ENCODE measurements at places on chromosomes 4 and X.

DNA sequence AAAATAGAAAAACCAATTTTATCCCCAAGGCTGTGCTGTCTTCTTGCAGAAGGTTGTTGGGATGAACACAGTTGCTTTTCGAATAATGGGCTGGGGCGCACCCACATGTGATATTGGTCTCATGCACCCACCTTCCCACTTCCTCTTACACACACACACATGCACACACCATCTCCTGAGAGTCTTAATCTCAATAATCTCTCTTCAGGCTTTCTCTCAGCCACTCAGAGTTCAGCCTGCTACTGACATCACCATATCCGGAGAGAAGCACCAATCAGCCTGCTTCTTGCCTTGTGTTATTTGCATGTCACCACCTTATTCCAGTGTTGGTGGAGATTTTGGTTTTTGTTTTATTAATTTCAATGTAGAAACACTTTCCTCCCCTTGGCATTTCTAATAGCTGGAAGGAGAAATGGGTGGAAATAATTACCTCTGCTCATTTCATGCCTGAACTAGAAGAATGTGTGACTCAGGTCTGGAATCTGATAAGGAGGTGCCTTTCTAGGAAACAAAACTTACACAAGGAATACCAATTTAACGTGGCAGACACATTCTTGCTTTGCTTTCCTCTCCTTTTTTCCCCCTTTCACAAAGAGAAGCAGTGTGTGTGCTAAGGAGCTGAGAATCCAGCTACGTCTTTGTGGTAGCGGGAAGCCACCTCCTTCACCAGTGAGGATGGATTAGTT, 400.2 kb downstream of the MID1IP1 start:
- peak; percentile 56 for DNase-seq
- H3K4me3 ChIP-seq, result no peak overlapping the region
- no peaks in the 10 kb centered on the region for H3K27me3 ChIP-seq

DNA sequence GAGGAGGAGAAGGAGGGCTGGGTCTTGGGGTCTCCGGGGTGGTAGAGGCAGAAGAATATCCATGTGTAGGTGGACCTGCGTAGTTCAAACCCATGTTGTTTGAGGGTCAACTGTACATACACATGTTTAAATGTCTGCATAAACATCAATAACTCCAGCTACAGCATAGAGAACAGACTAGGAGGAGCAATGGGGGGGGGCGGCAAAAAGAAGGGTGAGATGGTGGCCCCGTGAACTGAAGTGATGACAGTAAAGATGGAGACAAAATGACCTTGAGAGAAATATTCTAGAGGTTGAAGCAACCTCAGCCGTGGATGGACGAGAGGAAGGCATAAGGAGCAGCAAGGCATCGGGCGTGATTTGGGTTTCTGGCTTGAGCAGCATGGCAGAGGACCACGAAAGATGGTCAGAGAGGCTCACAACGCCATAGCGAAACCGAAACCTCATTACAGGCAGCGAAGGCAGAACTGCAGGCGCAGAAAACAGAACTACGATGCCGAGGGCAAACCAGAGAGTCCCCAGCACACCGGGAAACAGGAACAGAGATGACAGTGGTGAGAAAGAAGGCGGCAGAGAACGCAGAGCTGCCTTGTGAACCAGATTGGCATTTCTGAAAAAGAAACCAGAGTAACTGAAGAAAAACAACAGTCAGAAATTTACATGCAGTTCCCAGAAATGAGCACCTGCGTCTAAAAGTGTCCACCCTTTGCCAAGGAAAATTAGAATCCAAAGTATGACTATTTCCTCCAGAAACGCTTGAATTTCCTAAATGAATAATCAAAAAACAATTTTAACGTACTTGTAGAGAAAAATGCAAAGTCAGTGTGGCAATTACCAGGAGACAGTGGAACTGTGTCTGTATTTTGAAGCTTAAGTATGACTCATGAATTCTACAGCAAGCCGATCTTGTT, 50.3 kb upstream of the ENPP6 start:
- H3K27ac ChIP-seq, result peak overlapping the region; percentile 96
- H3K36me3 ChIP-seq, result no peaks in the 10 kb centered on the region
- peaks cover 57% of the 10 kb centered on the region for H3K4me1 ChIP-seq
- no peaks in the 10 kb centered on the region for H3K27me3 ChIP-seq

GRCh38 chr4:74583757-74584156, 138.8 kb downstream of the AREG start:
- H3K27ac ChIP-seq, result no peak overlapping the region
- no peaks in the 10 kb centered on the region for H3K27me3 ChIP-seq
- DNase-seq, result no peak
- no peaks in the 10 kb centered on the region for H3K36me3 ChIP-seq
- no peak overlapping the region for H3K4me3 ChIP-seq
- H3K4me1 ChIP-seq, result no peaks in the 10 kb centered on the region

DNA sequence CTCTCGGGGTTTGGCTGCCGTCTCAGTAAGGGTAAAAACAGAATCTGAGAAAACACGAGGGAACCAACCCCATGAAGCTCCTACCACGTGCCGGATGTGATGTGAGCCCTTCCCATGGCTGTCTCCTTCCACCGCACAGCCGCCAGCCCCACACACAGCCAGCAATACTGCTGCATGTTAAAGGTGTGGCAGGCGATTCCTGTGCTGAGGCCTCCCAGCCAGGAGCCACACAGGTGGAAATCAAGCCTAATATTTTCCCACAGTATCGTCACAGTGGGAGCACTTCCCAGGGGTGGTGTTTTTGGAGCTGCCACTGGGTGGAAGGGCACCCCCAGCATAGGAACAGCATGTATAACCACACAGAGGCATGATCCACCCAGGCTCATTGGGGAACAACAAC, 77.5 kb downstream of the SLC2A9 start:
- no peaks in the 10 kb centered on the region for H3K4me1 ChIP-seq
- H3K27me3 ChIP-seq, result no peaks in the 10 kb centered on the region
- no peaks in the 10 kb centered on the region for H3K36me3 ChIP-seq
- no peak overlapping the region for H3K4me3 ChIP-seq
